ENCODE measurements at places on chromosomes 1 and 21.

DNA sequence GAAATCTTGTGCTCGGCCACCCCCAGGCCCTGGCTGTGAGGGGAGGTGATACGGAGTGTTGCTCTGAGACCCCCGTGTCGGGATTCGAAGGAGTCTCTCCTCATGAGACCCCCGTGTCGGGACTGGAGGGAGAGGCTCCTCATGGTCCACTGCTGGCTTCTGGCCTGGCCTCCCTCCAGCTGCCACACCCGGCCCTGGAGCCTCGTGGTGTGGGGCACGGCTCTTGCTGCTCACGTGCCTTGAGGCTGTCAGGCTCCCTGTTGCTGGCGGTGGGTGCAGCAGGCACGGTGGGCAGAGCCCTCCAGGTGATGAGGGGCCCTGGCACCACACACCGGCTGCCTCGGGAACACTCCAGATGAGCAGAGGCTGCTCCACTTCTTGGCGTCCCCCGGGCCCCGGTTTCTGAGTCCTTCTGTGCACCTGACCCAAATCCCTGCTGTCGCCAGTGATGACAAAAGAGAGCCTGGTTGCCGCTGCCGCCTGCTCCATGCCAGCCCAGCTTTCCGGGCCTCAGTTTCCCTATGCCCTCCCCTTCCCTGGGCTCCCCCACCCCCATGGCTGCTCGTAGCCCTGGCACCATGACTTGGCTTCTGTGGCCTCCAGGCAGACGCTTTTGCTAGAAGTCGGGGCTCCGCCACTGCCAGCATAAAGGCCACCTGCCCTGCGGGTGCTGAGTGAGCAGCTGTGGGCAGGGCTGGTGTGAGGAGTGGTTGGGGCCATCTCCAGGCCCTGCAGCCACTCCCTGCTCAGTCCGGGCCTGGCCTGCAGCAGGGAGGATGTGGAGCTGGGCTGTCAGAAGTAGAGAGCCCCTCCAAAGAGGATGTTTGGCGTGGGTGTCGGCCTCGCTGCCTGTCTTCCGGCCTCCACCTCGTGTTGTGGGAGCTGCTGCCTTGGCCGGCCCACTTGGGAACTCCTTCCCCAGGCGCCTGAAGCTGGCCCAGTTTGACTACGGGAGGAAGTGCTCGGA, 11.8 kb downstream of the TMEM240 start:
- no peak for DNase-seq

DNA sequence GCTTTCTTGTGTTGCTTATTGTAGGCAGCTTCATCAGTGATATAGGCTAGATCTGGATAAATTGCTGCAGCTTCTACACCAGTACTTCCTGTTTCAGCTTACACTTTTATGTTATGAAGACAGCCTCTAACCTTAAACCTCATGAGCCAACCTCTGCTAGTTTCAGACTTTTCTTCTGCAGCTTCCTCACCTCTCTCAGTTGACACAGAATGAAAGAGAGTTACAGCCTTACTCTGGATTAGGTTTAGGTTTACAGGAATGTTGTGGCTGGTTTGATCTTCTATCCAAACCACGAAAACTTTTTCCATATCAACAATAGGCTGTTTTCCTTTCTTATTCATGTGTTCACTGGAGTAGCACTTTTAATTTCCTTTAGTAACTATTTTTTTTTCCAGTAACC, 76.9 kb upstream of the RNPC3 start:
- no peak for DNase-seq

DNA sequence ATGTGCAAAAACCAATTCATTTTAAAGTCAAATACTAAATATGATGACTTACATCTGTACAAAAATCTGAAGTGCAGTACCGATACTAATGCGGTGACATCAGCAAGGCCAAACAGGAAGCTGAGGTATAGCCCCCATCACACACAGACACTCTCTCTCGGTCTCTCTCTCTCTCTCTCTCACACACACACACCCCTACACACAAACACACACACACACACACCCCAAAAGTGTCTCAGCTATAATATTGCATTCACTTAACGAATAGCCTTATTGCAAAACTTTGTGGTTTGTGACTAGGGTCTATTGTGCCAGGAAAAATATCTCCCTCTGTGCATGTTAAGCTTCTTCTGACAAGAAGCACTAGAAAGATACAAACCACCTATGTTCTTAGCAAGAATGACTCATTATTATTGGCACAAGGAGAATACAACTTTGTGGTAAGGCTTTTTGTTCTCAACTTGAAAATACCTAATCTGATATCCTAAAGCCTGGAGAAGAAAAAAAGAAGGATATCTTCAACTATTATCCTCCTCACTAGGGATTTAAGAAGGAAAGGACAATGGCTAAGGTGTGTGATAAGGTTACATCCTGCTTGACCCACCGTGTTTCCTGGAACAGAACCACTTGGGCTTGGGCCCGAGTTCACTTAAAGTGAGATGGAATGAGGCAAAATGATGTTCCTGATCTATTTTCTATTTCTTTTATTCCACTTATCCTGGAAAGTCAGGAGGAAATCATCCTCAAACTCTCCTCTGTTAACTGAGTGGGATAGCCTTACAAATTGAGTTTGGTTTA, 107.1 kb downstream of the NIBAN1 start:
- peak; percentile 64 for DNase-seq

GRCh38 chr1:1892079-1892762, 1.3 kb upstream of the GNB1 start:
- no peak for DNase-seq

- no peak for DNase-seq
Observed at GRCh38 chr1:29202053-29202452, 20.4 kb upstream of the SRSF4 start.

- no peak for DNase-seq
Observed at GRCh38 chr1:65880611-65881010, 87.9 kb downstream of the PDE4B start.

GRCh38 chr1:78894811-78895210, 111.7 kb downstream of the ADGRL4 start:
- DNase-seq = no peak

- DNase-seq = no peak
Observed at GRCh38 chr1:220281159-220281574, 8.9 kb upstream of the RAB3GAP2 start.

DNA sequence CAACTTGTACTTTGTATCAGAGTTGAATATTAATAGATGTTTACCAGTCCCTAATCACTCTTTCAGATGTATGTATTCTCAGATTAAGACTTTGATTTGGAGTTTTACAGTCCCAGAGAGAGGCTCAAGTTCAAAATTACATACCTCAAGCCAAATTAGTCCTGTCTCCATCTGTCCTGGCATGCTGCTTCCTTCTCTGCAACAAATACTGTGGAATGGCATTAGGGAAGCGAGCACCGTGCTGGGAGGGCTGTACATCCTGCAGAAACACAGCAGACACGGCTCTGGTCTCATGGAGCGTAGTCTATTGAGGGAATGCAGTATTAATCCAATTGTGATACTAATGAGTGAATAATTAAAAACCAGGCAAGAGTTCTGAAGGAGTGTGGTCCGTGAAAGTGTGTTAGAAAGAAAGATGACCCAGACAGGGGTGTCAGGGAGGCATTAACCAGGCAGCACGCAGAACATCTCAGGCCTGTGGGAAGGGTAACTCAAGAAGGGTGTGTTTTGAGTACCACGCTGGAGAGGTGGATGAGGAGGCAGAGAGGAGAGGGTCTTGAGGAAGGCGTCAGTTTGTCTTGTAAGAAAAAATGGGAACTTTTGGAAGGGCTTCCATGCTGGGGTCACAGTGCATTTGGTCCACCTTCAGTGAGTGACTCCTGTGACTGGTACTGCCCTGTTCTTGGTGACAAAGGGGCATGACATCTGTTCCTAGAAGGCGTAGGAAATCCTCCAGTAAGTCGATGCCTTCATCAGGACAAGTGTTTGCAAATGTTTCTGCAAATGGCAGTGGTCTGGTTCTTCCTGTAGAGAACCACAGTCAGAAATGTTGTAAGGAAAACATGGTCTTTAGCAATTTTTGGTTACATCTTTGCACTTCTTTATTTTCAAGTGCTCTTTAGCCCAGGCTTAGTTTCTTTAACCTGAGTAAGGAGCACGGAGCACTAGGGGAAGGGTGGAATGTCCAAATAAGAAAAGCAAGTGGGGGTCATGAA, 1.6 kb downstream of the RAB4A start:
- no peak for DNase-seq

DNA sequence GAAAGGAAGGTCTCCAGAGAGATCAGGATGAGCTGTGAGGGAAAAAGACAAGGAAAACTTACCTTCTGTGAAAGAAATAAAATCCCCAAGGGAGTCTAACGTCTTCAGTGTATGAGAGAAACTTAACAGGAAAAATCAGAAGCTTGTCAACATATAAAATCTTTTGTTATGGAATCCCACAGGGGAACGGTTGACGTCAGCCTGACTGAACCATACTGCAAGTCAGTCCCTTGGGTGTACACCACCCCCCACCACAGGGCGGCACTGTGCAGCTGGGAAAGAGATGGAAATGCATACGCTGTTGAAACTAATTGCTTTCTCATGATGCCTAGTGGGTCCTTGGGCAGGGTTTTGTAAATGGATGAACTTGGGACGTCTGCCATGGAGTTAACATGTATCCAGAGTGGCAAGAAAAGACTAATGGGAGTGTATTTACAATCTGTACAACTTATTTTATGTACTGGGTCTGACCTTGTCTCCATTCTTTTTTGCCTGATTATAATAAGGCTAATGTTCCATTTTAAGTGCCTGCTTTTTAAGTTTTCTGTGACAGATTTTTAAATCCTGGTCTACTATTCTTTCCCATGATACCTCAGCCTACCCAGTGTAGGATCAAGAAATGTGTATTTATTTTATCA, 22.7 kb downstream of the UTP25 start:
- no peak for DNase-seq

DNA sequence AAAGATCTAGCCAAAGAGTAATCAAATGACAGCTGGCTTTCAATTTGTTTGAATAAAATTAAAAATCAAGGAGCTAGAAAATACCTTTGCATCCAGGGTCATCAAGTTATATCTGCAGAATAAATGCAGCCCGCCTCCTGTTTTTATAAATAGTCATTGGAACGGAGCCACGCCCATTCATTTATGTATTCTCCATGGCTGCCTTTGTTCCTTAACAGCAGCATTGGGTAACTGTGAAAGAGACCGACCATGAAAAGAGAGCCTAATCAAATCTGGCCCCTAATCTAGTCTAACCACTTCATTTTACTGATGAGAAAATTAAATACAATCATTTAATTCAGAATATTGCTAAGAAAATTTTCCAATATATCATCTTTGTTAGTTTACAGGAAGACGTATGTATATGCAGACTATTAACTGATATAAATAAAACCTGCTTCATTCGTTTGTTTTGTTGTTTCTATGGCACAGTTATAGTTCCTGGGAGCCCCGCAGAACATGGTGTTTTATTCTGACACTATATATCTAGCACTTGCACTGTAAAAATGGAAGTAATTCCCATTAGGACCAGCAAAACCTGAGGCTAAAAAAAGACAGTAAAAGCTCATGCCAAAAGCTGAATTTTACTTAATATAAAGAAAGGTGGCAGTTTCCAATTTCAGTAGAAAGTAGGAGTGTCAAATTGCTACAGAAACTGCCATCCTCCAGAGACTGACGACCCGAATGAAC, 111.8 kb upstream of the PALMD start:
- no peak for DNase-seq

DNA sequence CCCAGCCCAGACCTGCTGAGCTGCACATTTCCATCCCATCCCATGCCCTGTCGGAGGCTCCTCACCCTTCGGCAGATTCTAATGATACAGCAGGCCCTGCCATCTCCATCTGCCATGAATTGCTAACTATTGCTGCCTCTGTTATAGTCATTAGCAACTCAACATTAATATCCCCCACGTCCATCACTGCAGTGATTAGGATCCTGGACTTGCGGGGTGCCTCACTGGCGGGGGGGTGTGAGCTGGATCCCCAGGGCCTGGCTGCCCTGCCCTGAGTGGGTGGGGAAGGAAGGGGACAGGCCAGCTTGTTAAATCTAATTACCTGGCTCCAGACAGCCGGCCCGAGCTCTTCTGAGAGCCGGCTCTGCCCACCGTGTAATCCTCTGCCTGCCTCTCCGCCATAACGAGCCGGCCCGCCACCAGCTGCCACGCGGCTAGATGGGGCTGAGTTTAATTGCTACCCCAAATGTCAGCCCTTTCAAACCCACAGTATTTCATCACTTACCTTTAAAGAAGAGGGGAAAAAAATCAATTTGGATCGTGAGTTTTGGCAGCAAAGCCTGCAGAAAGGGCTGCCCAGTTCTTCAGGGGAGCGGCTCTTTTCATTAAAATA, 227.3 kb upstream of the CSF3R start:
- DNase-seq = no peak

- no peak for DNase-seq
Observed at GRCh38 chr1:166573199-166573598, 266.1 kb upstream of the POGK start.

- no peak for DNase-seq
Observed at GRCh38 chr1:233487408-233487807, 126.5 kb upstream of the KCNK1 start.

GRCh38 chr1:158208586-158209116, 28.0 kb downstream of the CD1D start:
- no peak for DNase-seq

DNA sequence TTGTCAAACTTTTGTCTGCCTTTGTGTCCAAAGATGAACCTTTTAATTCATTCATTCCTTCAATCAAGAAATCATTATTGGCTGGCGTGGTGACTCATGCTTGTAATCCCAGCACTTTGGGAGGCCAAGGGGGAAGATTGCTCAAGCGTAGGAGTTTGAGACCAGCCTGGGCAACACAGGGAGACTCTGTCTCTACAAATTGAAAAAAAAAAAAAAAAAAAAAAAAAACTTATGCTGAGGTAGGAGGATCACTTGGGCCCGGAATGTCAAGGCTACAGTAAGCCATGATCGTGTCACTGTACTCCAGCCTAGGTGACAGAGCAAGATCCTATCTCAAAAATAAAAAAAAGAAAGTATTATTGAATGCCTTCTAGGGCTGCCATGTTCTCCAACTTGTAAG, 51.3 kb upstream of the CXADR start:
- DNase-seq = no peak

DNA sequence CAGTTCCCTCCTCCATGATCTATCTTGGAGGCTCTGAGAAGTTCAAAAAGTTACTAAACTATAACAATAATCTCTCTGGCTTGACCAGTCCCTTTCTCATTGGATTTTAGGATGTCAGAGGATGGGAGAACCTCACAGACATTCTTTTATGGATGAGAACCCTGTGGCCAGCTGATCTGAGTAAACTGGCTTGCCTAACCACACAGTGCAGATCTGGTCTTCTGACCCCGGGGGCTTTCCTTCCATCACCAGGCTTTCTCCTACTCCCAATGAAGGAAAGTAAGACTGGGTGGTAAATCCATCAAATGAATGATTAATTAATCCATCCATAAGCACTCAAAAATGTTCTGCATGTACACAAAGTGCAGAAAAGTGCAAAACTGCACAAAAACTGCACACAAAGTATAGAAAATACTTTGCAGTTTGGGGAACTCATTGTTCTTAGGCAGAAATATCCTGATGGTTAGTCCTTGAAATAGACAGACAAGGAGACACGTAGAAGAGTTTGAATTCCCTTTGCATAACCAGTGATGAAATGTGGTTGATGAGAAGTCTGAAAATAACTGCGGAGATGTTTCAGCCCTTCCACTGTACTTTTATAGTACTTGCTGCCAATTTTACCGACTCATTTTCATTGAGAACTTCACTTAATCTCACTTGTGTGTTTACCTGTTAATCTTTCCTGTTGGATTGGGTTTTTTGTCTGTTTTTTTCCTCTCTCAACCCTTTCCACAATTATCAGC, 2.5 kb upstream of the F3 start:
- DNase-seq = no peak

- no peak for DNase-seq
Observed at GRCh38 chr1:6077506-6077905, 31.8 kb downstream of the KCNAB2 start.

All from T-helper 22 cell (primary cell).